Lung (tissue), 17 donors: ENCODE measurements at places on chromosomes 5 and 9. TPM values are rescaled to one million over a fixed set of nuclear protein-coding genes. Genes with fewer than 3 reads are reported as not detected.

Gene PCDHB16
- total RNA-seq: 9.2 TPM

Gene PCDHA9
- 0.68 TPM for total RNA-seq

Gene TMEM252
- not detected for total RNA-seq

GRCh38 chr5:101346906-101347305 is 443.8 kb upstream of the ST8SIA4 start:
- no peak for DNase-seq

GRCh38 chr9:114119242-114120191 is 20.4 kb upstream of the KIF12 start:
- peak; percentile 0 for DNase-seq

GRCh38 chr9:84145031-84145430 is 164.4 kb downstream of the RMI1 start:
- no peak for DNase-seq
